ENCODE measurements at places on chromosomes 3 and 15. TPM values are rescaled to one million over a fixed set of nuclear protein-coding genes. Genes with fewer than 3 reads are reported as not detected.

Gene TM4SF1
- 117 TPM for polyA plus RNA-seq

Gene PLA1A
- 0.86 TPM for polyA plus RNA-seq

Gene MUC4
- polyA plus RNA-seq: not detected

Gene COL6A6
- polyA plus RNA-seq: 1.1 TPM

Gene GMNC
- 0.04 TPM for polyA plus RNA-seq

Gene GOLGA8J
- polyA plus RNA-seq: 0.06 TPM

Gene ADAMTSL3
- 2.6 TPM for polyA plus RNA-seq

Gene PLAAT1
- 4.5 TPM for polyA plus RNA-seq

- DNase-seq: no peak
Observed at GRCh38 chr3:151276038-151276686, 2.2 kb downstream of the P2RY14 start.

GRCh38 chr3:150292891-150293290 lies 115.2 kb upstream of the TSC22D2 start:
- DNase-seq: no peak

GRCh38 chr3:33808559-33808958 lies 10.1 kb downstream of the PDCD6IP start:
- no peak for DNase-seq

GRCh38 chr3:35733341-35733740 lies 94.0 kb downstream of the ARPP21 start:
- no peak for DNase-seq

- DNase-seq: no peak
Observed at GRCh38 chr15:70532531-70533186, 230.7 kb downstream of the UACA start.

- peak; percentile 42 for DNase-seq
Observed at GRCh38 chr3:156150434-156151066, 30.2 kb downstream of the KCNAB1 start.

All from heart left ventricle (tissue), 16 donors.